SK-N-SH treated with all-trans-retinoic acid at 6 μM for 48 hours (cell line): ENCODE measurements at places on chromosomes 4 and X.

- no peak for ATAC-seq
Observed at GRCh38 chr4:85956293-85956945, 403.4 kb downstream of the MAPK10 start.

- ATAC-seq = no peak
Observed at GRCh38 chrX:120236687-120237479, 13.7 kb upstream of the ZBTB33 start.

- ATAC-seq = peak; percentile 71
Observed at GRCh38 chr4:6840062-6840976, 57.8 kb downstream of the KIAA0232 start.

DNA sequence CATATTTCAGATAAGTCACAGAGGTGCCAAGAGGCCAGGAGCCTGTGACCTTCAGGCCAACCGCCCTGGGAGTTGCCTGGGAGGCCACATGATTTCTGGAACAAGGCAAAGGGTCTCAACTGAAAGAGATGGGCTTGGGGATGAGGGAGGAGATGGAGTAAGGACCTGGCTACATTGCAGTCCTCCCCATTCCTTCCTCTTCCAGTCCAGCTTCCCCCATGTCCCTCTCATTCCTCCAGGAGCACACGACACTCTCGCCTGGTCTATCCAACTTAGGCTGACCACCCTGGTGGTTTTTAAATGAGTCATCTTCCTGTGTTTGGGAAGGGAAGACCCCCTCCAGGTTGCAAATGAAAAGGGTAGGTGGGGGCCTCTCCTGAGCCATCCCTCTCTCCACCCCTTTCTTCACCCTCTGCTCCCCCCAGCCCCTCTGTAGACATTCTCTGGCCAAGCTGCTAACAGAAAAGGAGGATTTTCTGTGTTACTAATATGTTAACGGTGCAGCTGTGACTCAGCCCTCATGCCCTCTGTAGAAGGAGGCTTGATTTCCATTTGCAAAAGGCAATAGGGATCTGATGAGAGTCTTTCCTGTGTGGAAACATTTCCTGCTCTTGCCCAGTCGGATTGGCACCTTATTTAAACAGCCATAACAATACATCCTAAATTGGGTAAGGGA lies 79.2 kb downstream of the RTL5 start:
- ATAC-seq = no peak

- no peak for ATAC-seq
Observed at GRCh38 chr4:2928242-2929176, 34.7 kb downstream of the NOP14 start.

DNA sequence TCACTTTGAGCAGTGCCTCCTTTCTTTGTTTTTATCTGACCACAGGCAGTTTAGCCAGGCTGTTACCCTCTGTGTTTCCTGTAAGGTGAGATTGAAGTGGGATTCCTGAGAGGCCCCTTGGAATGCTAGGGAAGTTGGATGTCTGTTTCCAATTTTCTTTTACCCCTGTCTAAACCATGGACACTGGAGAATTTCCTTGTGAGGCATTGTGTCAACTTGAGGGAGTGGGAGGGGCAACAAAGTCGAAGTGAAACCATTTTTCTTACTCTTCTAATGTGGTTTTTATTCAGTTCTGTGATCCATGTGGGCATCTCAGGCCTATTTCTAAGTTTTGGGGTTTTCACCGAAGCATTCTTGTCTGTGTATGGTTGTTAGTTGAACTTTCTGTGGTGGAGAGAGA lies 296.1 kb upstream of the UGT8 start:
- peak; percentile 83 for ATAC-seq

GRCh38 chrX:39459952-39460351 lies 637.8 kb downstream of the BCOR start:
- ATAC-seq = no peak

GRCh38 chr4:22720091-22720490 lies 27.4 kb downstream of the GBA3 start:
- no peak for ATAC-seq

- no peak for ATAC-seq
Observed at GRCh38 chr4:39636531-39637184, 2.0 kb downstream of the SMIM14 start.

DNA sequence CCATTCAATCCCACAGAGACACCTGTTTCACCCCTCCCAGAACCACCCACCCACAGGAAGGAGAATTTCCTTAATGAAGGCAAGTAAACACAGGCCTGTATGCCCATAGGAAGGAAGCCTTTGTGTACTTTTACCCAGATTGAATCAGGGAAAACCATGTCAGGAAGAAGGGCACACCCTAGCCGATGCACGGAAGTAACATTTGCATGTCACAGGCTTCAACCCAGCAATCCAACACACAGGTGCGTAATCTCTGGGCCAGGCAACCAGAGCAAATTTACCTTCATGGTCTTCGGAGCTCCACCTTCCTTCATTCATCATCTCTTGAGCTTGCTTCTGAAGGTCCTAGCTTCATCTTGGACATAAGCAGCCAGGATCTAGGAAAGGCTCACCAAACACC lies 206.3 kb downstream of the SHROOM3 start:
- ATAC-seq = no peak

GRCh38 chrX:39451046-39451445 lies 646.7 kb downstream of the BCOR start:
- ATAC-seq = no peak

DNA sequence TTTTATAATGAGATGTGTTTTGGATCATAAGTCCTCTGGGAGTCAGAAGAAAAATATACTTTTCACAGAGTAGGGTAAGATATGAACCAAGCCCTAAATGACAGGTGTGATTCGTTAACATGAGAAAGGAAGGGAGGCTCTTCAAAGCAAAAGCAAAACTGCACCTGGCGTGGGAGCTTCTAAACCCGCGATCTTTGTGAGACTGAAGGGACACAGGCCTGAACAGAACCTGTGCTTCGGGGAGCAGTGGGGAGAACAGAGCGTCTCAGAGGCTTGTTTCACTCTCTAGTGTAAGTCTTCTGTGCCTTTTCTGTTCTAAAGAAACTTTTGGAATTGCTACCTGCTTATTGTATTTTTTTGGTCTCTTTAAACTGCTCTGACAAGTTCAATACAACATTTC lies 30.2 kb upstream of the CYP4V2 start:
- ATAC-seq = no peak

- ATAC-seq = 0 out of 3 replicates have a peak, but pooled peaks have one; percentile 25
Observed at GRCh38 chrX:117990438-117990837, 126.2 kb downstream of the KLHL13 start.

GRCh38 chrX:38371641-38372040 lies 19.2 kb downstream of the OTC start:
- no peak for ATAC-seq

DNA sequence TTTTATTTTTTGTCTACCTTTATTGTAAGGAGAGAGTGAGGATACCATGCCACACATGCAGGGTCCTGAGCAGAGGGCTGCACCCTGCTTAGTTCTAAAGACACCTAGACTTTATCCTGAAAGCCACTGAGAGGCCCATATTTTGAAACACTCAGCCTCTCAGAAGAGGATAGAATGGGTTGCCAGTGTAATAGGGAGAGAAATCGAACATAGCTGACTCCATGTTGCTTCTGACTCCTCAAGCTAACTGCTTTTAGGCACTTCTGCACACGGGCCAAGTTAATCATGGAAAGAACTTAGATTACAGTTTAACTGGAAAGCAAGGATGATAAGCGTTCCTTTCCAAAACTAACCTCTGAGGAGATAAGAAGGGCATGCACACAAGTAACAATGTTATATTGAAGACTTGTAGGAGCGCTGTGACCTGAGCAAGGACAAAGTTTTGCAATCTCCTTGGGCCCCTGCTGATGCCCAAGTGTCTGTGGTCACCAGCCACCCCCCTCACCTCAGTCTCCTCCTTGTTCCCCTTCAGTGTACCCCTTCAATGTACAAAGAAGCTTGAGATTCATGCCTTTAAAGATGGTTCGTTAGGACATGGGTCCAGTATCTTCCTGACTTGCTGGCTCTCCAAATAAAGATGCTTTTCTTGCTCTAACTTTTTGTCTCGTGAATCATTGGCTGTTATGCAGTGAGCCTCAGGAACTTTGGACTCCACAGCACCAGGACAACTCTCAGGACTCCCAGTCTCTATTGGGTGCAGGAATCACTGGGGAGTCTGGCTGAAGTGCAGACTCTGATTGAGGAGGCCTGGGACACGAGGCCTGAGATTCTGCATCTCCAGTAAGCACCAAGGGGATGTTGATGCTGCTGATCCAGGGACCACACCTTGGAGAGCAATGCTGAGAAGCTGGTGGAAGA lies 25.4 kb upstream of the CD99 start:
- ATAC-seq = no peak

- no peak for ATAC-seq
Observed at GRCh38 chr4:31655328-31655727, 935.2 kb downstream of the PCDH7 start.

GRCh38 chr4:65050786-65051185 lies 619.5 kb downstream of the EPHA5 start:
- ATAC-seq = no peak

DNA sequence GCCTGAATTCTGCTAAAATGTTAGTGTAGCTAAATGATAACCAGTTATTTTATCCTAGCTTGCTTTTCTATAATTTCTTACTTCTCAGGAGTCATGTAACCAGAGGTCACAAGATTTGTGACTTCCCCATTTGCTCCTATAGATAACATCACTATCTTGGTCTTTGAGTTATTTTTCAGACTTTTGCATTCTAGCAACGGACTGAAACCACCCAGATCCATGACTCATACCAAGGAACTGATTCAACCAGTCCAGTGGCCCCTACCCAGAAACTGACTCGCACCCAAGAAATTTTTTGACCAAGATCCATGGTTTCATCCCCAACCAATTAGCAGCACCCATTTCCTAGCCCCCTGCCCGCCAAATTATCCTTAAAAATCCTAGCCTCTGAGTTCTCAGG lies 50.0 kb downstream of the IQCM start:
- no peak for ATAC-seq

DNA sequence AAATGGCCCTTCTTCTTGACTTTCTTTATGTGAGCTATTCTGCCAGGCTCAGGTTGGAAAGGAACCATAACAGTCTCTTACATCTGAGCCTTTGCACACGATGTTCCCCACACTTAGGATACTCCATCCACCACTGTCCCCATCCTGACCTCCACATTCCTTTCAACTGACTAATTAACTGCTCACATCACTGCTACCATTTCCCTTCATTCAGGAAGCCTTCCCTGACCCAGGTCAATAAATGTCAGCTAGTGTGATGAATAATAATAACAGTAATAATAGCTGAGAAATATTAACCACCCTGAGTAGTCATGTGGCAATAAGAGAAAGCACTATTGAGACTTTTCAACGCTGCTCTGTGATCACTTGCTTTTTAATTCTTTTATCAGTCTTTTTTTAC lies 291.7 kb downstream of the KCNIP4 start:
- ATAC-seq = peak; percentile 74

DNA sequence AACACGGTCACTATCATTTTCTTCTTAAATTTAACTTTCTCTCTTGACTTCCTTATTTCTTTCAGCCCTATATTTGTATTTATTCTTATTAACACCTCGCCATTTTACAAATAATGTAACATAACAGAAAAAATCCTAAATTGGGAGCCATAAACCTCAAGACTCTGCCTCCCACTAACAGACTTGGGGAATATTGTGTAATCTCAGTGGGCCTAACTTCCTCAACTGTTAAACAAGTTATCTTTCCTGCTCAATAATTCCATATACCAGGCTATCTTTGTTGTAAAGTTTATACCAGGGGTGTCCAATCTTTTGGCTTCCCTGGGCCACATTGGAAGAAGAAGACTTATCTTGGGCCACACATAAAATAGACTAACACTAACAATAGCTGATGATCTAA lies 26.2 kb downstream of the PRSS12 start:
- ATAC-seq = no peak

- ATAC-seq = peak; percentile 77
Observed at GRCh38 chr4:19711871-19712270, 539.8 kb upstream of the SLIT2 start.

DNA sequence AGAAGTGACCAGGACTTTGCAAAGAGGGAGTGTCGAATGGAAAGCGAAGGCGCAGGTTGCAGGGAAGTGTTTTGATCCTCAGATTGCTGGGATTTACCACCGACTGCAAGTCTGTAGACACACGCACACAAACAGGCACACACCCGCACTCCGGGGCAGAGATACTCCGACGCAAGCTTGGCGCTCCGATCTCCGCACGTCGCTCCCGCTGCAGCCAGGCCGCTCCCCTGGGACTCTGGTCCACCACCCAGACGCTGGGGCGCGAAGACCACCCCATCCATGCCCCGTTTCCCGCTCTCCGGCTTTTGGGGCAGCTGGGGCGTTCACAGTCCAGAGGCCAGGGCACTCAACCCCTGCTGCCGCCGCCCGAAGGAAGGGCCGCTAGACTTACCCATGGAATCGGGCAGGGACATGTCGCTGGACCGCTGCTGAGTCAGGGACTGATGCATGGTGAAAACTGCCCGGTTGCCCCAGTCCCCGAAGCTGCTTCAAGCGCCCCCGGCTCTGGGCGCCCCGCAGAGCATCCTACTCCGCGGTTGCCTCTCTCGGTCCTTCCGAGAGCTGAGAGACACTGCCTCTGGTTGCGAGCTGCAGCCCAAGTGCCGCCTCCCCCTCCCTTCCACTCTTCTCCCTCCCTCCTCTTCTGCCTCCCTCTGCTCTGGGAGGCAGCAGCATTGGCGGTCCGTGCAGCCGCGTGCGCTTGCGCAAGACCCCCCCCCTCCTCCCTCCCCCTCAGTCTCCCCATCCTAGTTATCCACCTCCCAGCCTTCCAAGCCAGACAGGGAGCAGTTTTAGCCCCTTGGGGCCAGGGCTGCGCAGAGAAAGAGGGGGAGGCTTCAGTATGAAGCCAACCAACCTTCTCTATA lies at the start of gene TMEM255A:
TSS of gene TMEM255A (minus strand) at position 601 of the 866 bp plus-strand sequence. CDS start at position 449, 152 bp downstream.
- peak; percentile 46 for ATAC-seq

DNA sequence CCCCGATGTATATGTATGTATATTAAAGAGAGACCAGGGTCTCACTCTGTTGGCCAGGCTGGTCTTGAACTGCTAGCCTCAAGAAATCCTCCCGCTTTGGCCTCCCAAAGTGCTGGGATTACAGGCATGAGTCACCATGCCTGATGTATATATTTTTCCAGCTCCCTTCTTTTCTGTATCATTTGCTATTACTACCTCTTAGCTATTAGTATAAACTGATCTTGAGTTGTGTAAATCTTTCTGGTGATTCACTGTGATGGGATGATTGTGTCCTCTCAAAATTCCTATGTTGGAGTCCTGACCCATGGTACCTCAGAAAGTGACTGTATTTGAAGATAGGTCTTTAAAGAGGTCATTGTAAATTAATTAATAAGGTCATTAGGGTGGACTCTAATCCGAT lies 53.1 kb downstream of the HPRT1 start:
- peak; percentile 13; the same call in 1 of the 3 replicates for ATAC-seq

GRCh38 chrX:107716816-107717700 lies 58.5 kb downstream of the TSC22D3 start:
- ATAC-seq = peak; percentile 68
